Adipocyte (in vitro differentiated cells): ENCODE measurements at places on chromosomes 5 and 9.

DNA sequence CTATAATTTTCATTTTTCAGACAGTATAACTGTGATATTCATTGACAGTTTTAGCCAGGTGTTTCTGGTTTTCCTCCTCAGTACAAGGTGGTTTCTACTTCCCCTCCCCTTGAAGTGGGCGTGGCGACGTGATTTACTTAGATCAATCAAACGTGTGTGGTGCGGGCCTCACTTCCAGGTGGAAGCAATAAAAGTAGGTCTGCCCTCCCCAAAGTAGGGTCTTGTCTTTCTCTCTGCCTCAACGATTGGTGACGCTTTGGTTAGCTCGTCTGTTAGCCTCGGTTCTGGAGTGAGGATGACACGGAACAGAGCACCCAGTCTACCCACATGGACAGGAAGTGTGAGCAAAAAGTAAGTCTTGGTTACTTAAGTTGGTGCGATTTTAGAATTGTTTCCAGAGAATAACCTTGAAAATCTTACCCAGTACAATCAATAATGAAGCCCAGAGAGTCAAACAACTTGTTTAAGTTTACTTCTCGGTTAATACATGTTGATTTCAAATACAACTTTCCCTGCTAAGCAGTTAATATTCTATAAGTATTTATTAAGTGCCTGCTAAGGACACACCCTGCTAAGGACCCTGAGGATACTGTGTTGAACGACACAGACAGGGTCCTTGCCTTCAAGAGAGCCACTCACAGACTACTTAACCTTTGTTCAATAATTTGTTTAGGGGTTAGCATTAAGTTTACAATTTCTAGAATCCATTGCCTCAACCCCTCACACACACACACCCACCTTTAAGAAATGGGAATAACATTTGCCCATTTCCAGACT is 48.4 kb downstream of the COX7C start:
- no peak for DNase-seq

- no peak for DNase-seq
These were observed 174.0 kb downstream of the MAPKAP1 start for GRCh38 chr9:125532812-125533594.

DNA sequence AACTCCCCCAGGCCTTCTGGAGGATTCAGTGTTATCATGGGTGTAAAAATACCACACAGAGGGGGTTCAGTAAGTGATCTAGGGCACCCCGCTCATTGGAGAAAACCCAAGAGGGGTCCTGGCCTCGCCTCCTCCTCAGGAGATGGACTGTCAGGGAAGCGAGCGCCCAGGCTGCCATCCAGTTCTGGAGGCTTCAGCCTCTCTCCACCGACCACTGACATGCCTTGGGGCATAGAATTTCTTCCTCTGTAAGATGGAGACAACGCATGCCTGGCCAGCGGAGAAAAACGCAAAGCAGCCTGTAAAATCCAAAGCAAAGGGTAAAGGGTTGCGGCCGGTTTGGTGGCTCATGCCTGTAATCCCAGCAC is 165.4 kb downstream of the COL23A1 start:
- no peak for DNase-seq

- DNase-seq, result peak; percentile 50
These were observed 1.3 kb downstream of the HINT2 start for GRCh38 chr9:35813434-35814105.

- no peak for DNase-seq
These were observed 21.7 kb downstream of the FEM1C start for GRCh38 chr5:115522832-115523403.
